ENCODE measurements at places on chromosomes 7 and 10.

GRCh38 chr10:85105614-85106255 is 777.3 kb downstream of the CCSER2 start:
- no peak for DNase-seq

DNA sequence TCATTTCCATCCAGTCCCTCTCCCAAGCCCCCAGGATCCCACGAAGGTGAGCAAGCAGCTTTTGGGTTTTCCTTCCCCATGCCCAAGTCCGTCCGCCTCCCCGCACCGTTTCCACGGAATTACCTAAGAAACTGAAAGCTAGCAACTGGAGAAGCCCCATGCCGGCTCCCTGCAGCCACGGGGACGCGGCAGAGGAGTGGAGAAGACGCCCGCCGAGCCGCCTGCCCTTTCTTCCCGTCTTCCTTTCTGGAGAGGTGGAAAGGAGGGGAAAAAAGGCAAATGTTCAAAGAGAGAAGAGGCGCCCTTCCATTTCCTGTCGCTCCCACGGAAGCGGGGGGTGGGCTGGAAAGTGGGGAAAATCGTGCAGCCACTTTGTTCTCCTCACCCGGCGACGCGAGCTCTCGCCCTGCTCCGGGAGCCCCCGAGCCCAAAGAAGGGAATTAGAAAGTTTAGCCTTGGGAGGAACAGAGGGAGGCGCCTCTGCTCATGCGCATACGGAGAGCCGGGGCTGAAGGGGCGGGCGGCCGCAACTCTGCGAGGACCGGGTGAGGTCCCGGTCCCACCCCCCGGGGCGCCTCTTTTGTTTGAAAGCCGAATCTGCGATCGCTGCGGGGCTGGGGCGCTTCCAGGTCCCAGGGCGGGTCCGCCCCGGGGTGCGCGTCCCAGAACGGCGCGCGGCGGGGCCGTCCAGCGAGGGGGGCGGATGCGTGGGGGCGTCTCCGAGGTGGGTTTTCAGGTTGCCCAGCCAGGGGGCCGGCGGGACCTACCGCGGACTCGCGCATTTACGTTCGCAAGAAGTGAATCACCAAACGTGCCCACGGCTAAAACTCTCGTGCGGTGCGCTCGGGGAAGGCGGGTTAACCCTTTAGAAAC is at the start of gene LAMB1:
TSS of gene LAMB1 (minus strand) at position 436 of the 873 bp plus-strand sequence. CDS start at position 160, 276 bp downstream.
- peak; percentile 79 for DNase-seq

- DNase-seq = no peak
Observed at GRCh38 chr10:4138146-4138721, 353.2 kb upstream of the KLF6 start.

DNA sequence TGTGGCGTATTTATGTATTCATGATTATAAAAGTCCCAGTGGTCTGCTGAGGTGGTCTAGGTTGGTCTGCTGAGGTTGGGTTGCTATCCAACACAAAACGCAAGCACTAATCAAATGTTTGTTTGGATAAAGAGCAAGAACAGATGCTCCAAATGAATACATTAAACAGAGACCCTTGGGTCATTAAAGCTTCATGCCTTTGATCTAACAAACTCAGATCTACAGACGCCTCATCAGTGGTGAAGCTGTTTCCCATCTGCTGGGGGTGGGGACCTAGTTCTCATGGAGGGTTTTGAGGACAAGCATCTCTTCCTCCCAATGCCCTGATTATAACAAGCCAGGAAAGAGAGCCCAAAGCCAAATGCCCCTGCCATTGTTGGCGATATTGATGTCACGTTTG is 786.7 kb downstream of the NRG3 start:
- DNase-seq = no peak

- no peak for DNase-seq
Observed at GRCh38 chr10:126909147-126909546, 3.9 kb downstream of the DOCK1 start.
